Breast epithelium (tissue), 4 donors: ENCODE measurements at places on chromosomes 2 and 18.

GRCh38 chr18:58768293-58768974 lies 96.2 kb upstream of the ZNF532 start:
- no peaks in the 10 kb centered on the region for H3K4me1 ChIP-seq

GRCh38 chr2:237538901-237539300 lies 27.5 kb upstream of the PRLH start:
- H3K27me3 ChIP-seq = no peaks in the 10 kb centered on the region
- H3K27ac ChIP-seq = no peak overlapping the region

DNA sequence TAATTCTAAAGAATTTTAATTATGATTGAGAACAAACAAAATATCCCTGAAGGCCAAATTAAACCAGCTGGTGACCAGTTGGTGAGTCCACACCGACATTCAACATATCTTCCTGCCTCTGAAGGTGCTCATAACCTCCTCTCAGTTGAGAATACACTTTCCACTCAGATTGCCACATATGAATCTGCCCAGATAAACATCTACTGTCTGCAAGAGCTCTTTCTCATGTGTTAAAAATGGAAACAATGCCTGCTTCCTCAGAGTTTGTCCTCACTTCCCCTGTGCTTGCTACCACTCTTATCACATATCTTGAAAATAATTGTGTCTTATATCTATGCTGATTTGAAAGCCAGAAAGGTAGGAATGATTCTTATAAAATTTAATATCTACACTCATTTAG lies 177.7 kb upstream of the GULP1 start:
- no peaks in the 10 kb centered on the region for H3K36me3 ChIP-seq
- no peak overlapping the region for H3K27ac ChIP-seq
- no peaks in the 10 kb centered on the region for H3K27me3 ChIP-seq
- H3K4me3 ChIP-seq = no peak overlapping the region
- no peaks in the 10 kb centered on the region for H3K4me1 ChIP-seq

- H3K36me3 ChIP-seq = no peaks in the 10 kb centered on the region
- H3K27ac ChIP-seq = no peak overlapping the region
- H3K27me3 ChIP-seq = no peaks in the 10 kb centered on the region
- no peak overlapping the region for H3K4me3 ChIP-seq
- H3K4me1 ChIP-seq = no peaks in the 10 kb centered on the region
- DNase-seq = no peak
Measured at GRCh38 chr2:62654876-62655359, 50.6 kb upstream of the EHBP1 start.

DNA sequence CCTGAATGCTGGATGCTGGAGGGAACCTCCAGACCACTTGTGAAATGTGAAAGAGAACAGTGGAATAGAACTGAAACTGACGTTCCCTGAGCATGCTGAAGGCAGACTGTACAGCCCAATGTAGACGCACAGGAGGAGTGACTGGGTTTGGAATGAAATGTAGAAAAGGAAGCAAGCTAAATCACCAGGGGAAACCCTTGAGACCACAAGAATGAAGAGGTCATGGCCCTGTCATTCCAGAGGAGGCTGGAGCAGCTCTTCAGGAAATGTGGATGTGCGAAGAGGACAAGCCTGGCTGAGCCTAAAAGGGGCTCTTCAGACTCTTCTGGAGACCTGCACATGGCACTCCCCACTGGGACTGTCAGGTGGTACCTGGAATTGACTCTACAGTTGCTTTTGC lies 118.5 kb upstream of the ALPP start:
- no peaks in the 10 kb centered on the region for H3K4me1 ChIP-seq
- H3K4me3 ChIP-seq = no peak overlapping the region
- DNase-seq = no peak
- H3K27ac ChIP-seq = no peak overlapping the region
- H3K36me3 ChIP-seq = no peaks in the 10 kb centered on the region
- no peaks in the 10 kb centered on the region for H3K27me3 ChIP-seq

DNA sequence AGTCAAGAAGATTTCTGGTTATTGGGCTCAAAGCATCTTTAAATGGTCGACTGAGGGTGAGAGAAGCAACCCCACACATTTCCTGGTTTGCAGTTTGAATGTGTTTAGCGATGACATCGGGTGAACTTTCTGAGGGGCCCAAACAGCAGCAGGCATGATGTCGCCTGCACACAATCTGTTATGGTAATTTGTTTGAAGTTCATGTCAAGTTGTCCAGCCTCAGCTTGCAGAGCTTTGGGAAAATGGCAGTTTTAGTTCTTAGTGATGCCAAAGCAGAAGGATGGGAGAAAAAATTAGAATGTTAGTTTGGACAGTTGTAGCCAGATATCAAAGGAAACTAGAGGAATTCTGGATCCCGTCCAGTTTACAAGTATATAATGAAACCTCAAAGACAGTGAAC lies 284.6 kb downstream of the MBD5 start:
- H3K4me1 ChIP-seq = no peaks in the 10 kb centered on the region
- no peak overlapping the region for H3K27ac ChIP-seq
- no peak overlapping the region for H3K4me3 ChIP-seq
- no peaks in the 10 kb centered on the region for H3K36me3 ChIP-seq
- no peak for DNase-seq

DNA sequence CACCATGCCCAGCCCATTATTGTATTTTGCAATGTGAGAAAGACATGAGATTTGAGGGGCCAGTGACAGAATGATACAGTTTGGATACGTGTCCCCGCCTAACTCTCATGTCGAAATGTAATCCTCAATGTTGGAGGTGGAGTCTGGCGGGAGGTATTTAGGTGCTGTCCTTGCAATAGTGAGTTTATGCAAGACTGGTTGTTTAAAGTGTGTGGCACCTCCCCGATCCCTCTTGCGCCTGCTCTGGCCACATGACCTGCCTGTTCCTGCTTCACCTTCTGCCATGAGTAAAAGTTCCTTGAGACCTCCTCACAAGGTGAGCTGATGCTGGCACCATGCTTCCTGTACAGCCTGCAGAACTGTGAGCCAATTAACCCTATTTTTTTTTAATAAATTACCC lies 16.6 kb downstream of the CNDP1 start:
- DNase-seq = no peak
- H3K27ac ChIP-seq = no peak overlapping the region
- H3K4me1 ChIP-seq = no peaks in the 10 kb centered on the region
